Stimulated activated CD4-positive, alpha-beta T cell treated with anti-CD3 and anti-CD28 coated beads, Interleukin-15, amount 100 ng/mL, for 1 hour (primary cell): ENCODE measurements at places on chromosomes 11 and 22.

- DNase-seq = no peak
These were observed 7.0 kb upstream of the SWAP70 start for GRCh38 chr11:9656864-9657263.

- no peak for DNase-seq
These were observed 1.5 kb downstream of the TNNT3 start for GRCh38 chr11:1920909-1921573.

DNA sequence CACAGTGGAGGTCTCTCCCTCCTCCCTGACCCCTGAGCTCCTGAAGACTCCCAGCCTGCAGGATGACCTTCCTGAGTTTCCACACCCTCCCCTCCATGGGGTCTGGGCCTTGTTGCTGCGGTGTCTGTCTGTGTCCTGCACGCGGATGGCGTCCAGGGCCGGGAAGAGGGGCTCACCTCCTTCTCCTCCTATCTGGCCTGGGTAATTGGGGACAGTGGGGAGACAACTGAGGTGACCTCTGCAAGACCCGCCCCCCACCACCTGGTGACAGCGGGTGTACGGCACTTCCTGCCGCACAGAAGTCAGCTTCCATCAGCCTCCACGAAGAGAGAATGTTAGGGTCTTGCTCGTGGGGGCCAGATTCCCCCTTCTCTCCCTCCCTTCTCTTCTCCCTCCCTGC, 31.7 kb downstream of the LINC01488 start:
- no peak for DNase-seq

GRCh38 chr11:1298695-1299492, 10.5 kb downstream of the TOLLIP start:
- DNase-seq = no peak

- no peak for DNase-seq
These were observed 1.7 kb downstream of the MALAT1 start for GRCh38 chr11:65500387-65501185.

DNA sequence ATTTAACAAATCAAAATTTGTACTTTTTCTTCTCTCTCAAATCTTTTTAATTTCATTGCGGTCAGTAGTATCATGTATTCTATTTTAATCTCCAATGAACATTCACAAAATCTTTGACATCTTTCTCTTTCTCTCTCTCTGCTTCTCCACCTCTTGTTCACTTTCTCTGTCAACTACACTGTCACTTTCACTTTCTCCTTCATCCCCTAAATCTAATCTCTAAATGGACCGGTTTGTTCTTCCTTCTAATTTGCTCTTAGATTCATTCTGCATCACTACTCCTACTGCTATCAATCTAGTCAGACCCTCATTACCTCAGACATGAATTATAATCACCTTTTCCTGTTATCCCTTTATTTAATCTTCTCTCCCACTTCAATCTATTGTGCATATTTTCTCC, 18.6 kb downstream of the CCDC73 start:
- DNase-seq = no peak

DNA sequence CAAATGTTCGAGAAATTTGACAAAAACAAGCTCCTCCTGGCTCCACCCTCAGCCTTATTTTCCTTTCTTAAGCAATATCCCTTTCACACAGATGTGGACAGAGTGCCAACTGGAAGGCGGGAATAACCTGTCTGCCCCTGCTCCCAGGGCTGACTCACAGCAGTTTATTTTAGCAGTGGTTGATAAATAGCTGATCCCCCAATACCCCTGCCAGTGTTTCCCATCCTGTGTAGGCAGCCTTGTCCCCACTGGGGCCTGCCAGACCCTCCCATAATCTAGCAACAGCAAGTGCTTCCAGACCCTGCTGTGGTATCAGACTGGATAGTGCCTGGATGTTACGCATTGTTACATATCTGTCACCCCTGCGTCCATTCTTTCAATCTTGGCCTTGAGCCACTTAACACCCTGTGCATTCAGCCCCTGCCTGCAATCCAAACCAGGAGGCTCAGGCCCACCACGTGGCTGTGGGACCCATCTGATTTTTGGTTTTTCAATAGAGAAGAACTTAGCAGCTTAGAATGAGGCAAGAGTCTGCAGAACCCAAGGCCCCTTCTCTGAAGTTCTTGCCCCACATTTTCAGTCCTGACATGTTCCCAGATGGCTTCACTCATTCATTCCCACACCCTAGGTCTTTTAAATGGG, 53.7 kb downstream of the PARVA start:
- DNase-seq = no peak

DNA sequence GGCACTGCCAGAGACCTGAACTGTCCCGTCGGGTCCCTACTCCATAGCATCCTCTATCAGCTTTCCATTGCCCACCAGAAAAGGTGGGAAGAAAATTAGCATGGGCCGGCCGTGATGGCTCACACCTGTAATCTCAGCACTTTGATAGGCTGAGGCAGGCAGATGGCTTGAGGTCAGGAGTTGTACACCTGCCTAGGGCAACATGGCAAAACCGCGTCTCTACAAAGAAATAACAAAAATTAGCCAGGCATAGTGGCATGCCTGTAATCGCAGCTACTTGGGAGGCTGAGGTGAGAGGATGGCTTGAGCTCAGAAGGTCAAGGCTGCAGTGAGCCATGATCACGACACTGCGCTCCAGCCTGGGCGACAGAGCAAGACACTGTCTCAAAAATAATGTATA, 3.5 kb downstream of the SLC25A18 start:
- DNase-seq = no peak

GRCh38 chr11:2800655-2801531, 84.7 kb downstream of the CDKN1C start:
- DNase-seq = no peak

- no peak for DNase-seq
These were observed 2.3 kb downstream of the NIPSNAP1 start for GRCh38 chr22:29578462-29579200.

- DNase-seq = no peak
These were observed 23.0 kb downstream of the POU2AF1 start for GRCh38 chr11:111355956-111356659.

- no peak for DNase-seq
These were observed 86.2 kb upstream of the BARX2 start for GRCh38 chr11:129289350-129290040.

- DNase-seq = no peak
These were observed 19.6 kb downstream of the SUN2 start for GRCh38 chr22:38736257-38736570.

- DNase-seq = no peak
These were observed 456 bp upstream of the SPI1 start for GRCh38 chr11:47378836-47379170.

- no peak for DNase-seq
These were observed 14.1 kb downstream of the RPS13 start for GRCh38 chr11:17063171-17064002.

DNA sequence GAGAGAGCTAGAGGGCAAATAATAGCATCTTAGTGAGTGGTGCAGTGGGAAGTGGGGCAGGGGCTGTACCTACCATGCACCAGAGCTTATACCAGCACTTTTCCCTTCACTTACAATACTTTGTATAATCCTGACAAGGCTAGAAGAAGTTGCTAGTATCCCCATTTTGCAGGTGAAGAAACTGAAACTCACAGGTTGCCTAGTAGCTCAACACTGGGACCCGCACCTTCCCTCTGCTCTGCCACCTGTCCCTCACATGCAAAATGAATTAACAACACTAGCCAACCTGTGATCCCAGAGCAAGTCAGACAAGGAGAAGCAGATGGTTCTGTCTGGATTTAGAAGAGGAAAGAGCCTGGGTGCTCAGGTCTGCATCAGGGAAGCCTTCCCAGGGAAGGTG, 510.4 kb downstream of the BUD13 start:
- DNase-seq = no peak

- peak; percentile 33 for DNase-seq
These were observed 37.3 kb upstream of the SLC22A12 start for GRCh38 chr11:64553554-64554201.

DNA sequence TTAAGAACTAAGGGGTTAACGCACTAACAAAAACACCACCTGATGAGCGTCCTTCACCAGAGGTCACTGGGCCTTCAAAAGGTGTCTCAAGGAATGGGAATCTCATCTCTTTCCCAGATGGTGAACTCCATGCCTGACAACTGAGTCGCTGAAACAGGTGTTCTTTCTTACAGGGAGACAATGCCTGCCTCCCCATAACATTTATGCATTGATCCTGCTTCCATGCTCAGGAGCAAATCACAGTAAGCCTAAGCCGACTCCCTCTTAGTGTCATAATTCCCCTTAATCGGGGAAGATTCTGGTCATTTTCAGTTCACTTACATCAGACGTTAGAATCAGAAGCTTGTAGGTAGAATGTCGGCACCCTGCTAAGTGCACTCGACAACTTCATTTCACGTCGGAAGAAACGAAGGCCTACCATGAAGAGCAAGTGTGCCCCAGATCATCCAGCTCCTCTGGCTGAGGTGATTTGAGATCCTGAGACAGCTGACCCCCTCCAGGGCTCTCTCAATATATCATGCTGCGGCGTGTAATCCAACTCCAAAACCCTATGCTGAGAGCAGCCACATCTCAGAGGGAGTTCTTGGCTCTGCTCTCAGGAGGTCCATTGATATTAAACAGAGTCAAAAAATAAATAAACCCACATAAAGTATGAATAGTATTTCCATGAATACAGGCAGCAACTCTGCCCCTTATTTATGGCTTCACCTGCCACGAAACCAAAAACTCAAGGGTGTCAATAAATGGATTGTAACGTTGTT, 163.1 kb downstream of the LARGE1 start:
- no peak for DNase-seq

GRCh38 chr11:35214792-35215193, 75.8 kb downstream of the CD44 start:
- no peak for DNase-seq

- no peak for DNase-seq
These were observed 28.1 kb downstream of the CYB5R2 start for GRCh38 chr11:7645206-7645605.

- no peak for DNase-seq
These were observed 5.1 kb downstream of the NECTIN1 start for GRCh38 chr11:119723952-119724325.

GRCh38 chr11:10937385-10937771, 79.5 kb upstream of the ZBED5 start:
- DNase-seq = no peak

DNA sequence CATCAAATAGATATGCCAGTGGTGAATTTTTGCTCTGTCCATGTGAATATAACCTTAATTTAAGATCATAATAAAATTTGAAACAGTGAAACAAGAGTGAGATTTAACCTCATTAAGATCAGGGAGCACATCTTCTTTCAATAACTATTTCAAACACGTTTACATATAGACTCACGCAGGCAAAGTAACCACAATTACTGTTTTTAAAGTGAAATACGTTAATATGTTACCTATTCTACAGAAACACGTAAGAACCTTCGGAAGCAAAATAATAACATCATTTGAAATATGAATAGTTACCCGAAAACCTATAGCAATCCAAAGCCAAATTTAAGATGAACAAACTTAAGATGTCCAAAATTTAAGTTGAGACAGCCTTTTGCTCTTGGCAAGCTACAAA, 136.2 kb upstream of the ZC3H12C start:
- no peak for DNase-seq

- no peak for DNase-seq
These were observed 669.9 kb downstream of the BRD1 start for GRCh38 chr22:49157529-49158339.

- DNase-seq = no peak
These were observed 75.6 kb upstream of the APOA1 start for GRCh38 chr11:116913000-116913399.

- DNase-seq = no peak
These were observed 627 bp downstream of the DNAJC4 start for GRCh38 chr11:64230985-64231365.

DNA sequence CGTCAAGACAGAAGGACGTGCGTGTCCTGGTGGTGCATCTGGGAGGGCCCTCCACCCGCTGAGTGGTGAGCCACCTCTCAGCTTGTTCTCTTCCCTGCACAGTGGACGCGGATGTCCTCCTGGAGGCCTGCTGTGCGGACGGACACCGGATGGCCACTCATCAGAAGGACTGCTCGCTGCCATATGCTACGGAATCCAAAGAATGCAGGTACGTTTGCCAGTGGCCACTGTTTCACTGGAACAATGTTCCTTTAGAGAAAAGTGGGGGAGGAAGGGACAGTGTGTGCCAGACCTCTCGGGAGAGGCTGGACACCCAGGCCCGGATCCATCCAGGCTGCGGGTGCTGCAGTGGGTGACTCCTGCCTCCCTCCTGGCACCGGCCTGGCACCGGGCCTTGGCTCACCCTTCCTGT, 15.9 kb downstream of the FBLN1 start:
- no peak for DNase-seq

- DNase-seq = no peak
These were observed 28.9 kb downstream of the CREB3L1 start for GRCh38 chr11:46306296-46306853.

DNA sequence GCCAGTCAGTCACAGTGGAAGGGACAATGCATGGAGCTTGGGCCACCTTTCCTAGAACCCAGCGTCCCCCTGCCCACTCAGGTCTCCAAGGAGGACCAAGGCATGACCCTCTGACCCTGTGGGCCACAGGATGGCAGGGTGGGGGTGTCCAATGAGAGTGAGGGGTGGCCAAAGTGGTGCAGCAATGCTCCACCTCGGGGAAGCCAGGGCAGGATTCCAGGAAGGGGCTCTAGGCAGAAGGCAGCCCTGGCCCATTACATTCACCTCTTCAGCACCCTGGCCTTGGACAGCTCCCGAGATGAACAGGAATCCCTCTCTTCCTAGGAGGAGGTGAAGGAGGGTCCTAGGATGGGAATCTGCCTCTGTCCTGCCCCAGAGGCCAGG, 597.5 kb downstream of the BRD1 start:
- no peak for DNase-seq

- DNase-seq = no peak
These were observed 8.8 kb downstream of the ARCN1 start for GRCh38 chr11:118581057-118581456.

DNA sequence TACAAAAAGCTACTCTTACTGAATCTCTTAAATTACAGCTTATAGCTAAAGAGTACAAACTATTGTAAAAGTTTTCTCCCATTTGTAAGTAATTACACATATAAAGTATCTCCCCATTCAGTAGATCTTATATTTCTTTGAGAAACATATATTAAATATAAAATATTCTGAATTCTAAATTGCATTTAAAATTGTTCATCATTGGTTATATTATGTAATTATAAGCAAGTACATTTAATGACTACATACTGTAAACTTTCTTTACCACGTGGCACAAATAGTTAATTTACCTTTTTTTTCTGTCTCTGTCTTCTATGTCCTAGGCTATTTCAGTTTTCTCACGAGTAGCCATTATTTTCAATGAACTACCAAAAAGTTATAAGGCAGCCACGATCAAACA, 101.2 kb upstream of the SERPIND1 start:
- no peak for DNase-seq

DNA sequence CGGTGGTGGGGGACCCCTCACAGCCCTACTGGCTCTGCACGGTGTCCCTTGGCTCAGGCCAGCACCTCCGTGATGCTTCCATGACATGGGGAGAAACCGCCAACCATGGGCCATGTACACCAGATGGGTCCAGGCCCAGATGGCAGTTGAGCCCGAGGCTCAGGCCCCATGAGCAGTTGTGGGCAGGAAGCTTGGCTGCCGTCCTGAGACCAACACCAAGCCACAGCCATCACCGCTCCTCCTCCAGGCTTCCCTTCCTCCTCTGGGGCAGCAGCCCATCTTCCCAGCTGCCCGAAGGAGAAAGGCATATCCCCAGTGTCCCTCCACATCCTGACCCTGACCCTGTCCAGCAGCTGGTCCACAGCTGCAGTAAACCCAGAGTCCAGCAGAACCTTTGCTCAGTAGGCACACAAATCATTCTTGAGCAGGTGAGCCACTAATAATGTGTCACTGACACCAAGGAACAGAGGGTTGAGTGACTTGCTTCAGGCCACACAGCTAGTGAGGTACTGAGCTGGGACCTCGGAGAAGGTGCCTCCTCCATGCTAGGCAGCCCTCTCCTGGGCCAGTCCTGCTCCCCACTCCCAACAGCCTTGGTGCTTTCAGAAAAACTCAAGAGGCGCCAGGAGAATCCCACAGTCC, 204.9 kb downstream of the CTTN start:
- no peak for DNase-seq
